ENCODE measurements at places on chromosomes 16 and 17. TPM values are rescaled to one million over a fixed set of nuclear protein-coding genes. Genes with fewer than 3 reads are reported as not detected.
A peak's percentile ranks its signal among the peaks of the same experiment; 100 is the strongest.

Gene RNF227
- 2.1 TPM for total RNA-seq

DNA sequence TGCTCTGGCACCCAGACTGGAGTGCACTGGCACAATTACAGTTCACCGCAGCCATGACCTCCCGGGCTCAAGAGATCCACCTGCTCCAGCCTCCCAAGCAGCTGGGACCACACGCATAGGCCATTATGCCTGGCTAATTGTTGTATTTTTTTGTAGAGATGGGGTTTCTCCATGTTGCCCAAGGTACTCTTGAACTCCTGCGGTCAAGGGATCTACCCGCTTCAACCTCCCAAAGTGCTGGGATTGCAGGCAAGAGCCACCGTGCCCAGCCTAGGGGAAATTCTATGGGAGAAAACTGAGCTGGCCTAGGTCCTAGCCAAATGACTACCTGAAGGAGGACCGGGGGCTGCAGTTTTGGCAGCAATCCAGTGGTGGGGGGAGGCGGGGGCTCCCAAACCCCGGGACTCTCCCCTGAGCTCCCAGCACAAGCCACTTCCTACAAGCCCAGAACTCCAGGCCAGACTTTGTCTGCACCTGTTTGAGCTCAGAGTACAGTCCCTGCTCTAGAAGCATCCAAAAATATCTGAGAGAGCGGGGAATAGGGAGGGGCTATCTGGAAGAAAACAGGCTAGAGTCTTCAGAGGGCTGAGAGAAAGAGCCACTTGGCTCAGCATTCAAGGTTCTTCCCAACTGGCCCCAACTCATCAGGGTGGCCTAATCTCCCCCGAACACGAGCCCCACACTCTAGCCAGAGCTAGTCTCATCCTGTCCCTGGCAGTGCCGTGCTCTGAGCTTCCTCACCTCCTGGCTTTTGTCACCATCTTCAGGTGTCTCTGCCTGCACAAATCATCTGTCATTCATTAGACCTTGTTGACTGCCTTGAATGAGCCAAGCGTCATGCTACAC is 9.1 kb downstream of the SRL start:
- DNase-seq = no peak

GRCh38 chr17:74437702-74438101 is 5.8 kb downstream of the GPRC5C start:
- DNase-seq = peak; percentile 11

GRCh38 chr17:78421084-78421533 is 42.7 kb downstream of the PGS1 start:
- no peak for DNase-seq

GRCh38 chr17:35011671-35012216 is 31.4 kb downstream of the LIG3 start:
- DNase-seq = no peak

- no peak for DNase-seq
Measured at GRCh38 chr17:21106316-21106715, 20.4 kb upstream of the DHRS7B start.

GRCh38 chr17:79944251-79944812 is 91.3 kb downstream of the TBC1D16 start:
- peak; percentile 2 for DNase-seq

All from right cardiac atrium (tissue), 5 donors.